ENCODE measurements at places on chromosomes 4 and X.

DNA sequence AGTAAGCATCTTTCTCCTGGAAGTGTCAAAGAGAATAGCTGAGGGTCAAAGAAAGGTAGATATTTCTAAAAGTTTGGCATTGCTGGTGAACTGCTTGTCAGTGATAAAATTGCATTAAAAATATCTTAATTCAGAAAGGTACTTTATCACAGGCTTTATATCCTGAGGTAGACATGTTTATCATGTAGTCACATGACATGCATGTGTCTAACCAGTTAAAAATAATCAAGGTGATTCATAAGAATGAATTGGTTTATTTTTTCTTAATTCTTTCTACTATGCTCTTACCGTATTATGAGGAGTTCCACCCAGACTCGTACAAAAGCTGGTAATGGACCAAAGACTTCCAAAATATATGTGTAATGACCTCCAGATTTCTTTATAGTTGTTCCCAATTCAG, 6.1 kb downstream of the SLC7A11 start:
- no peak for DNase-seq

- DNase-seq = peak; percentile 8
Observed at GRCh38 chrX:154840856-154841255, 6.4 kb upstream of the SMIM9 start.

GRCh38 chr4:76866641-76867040, 31.3 kb downstream of the SOWAHB start:
- no peak for DNase-seq

DNA sequence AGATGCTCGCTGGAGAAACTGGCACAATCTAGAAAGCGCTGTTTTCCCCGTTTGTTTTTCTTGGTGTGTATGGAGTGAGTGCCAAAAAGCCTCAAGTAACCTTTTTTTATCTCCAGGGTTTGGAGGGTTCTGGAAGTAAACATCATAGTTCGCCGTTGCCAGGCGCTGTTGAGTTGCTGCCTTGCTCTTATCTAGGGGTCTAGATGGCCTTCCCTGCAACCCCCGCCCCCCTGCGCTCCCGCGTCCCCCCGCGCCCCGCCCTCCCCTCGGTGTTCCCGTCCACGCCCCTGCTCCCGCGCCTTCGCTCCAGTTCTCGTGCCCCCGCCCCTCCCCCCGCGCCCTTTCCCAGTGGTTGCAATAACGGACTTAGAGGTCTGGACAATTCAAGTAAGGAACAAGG, 555 bp upstream of the GCNA start:
- no peak for DNase-seq

DNA sequence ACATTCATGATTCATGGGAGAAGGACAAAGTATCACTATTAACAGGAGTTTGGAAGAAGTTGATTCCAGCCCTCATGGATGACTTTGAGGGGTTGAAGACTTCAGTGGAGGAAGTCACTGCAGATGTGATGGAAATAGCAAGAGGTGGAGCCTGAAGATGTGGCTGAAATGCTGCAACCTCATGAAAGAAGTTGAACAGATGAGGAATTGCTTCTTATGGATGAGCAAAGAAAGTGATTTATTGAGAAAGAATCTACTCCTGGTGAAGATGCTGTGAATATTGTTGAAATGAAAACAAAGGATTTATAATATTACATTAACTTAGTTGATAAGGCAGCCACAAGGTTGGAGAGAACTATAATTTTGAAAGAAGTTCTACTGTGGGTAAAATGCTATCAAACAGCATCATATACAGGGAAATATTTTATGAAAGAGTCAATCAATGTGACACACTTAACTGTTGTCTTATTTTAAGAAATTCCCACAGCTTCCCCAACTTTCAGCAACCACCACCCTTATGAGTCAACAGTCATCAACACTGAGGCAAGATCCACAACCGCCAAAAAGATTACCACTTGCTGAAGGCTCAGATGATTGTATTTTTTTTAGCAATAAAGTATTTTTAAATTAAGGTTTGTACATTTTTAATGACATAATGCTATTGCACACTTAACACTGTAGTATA, 302.6 kb downstream of the CBLL2 start:
- DNase-seq = no peak

- DNase-seq = no peak
Observed at GRCh38 chrX:53261355-53261972, 19.9 kb downstream of the IQSEC2 start.

GRCh38 chrX:150199803-150200202, 163.3 kb upstream of the MAMLD1 start:
- DNase-seq = no peak

DNA sequence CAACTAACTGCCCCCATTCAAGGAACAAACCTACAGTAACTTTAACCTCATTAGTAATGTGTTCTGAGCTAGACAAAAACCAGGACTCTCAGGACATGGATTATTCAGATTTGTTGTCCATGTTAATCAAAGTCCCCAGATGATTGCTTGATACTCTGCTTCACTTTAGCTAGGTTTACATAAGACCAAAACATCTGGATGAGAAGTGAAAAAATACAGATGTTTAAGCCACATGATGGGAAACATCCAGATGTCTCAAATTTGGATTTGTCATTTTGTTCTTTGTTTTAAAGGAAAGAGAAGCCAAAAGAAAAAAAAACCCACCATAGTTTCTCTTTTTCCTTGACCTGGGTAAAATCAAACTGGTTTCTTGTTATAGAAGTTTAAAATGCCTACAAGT, 48.5 kb upstream of the NRK start:
- no peak for DNase-seq

DNA sequence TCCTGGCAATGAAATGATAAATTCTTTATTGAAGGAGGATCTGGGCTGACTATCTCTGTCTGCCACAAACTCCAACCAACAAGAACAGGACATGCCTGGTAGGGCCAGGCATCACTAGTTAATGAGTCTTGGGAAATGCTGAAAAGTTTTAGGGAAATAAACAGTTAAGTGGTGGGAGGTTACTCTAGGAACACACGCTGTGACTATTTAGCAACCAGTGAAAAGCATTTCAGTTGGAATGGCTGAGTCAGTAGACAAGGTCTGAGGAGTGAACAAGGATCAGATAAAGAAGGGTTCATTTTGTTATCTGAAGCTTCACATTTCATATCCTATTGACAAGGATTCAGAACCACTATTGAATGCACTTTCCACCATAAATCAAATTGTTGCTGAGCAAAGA, 394.9 kb upstream of the BOD1L1 start:
- no peak for DNase-seq

- DNase-seq = no peak
Observed at GRCh38 chr4:7252051-7252450, 59.7 kb downstream of the SORCS2 start.

GRCh38 chrX:7568130-7568529, 274.8 kb upstream of the VCX start:
- DNase-seq = no peak

GRCh38 chr4:186150926-186151325, 40.4 kb upstream of the CYP4V2 start:
- DNase-seq = no peak

GRCh38 chrX:134601240-134601765, 57.0 kb downstream of the PLAC1 start:
- no peak for DNase-seq

- no peak for DNase-seq
Observed at GRCh38 chr4:95367824-95368223, 180.9 kb downstream of the UNC5C start.

- no peak for DNase-seq
Observed at GRCh38 chr4:172927096-172927814, 241.4 kb upstream of the GALNT7 start.

- no peak for DNase-seq
Observed at GRCh38 chrX:17299206-17299605, 75.8 kb upstream of the NHS start.

GRCh38 chrX:71167031-71167781, 22.6 kb downstream of the NLGN3 start:
- DNase-seq = no peak

DNA sequence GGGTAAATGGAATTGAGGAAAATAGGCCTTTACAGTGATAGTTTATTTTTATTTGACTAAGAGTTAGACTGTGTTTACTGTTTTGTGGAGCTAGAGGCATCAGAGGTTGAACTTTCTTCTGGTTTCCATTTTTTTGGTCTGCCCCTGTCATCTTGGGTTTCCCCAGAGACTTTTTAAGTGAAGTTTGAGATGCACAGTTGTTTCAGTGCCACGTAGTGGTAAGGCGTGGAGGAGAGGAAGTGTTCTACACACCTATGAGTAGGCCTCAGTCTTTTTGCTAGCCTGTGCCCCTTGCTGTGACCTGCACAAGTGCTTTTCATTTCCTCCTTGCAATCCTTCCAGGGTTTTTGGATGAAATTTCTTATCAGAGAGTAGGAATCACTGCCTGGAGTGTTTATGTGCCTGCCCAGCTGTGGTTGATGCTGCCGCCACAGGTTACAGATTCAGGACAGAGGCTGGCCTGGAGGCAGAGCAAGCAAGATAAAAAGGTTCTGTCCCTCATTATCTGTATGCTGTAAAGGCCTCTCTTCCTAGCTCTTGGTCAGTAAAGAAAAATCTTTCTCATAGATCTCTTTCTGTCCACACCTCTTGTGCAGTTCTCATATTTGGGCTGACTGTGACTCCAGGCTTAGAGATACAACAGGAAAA, 12.5 kb upstream of the HSFX4 start:
- DNase-seq = peak; percentile 37

DNA sequence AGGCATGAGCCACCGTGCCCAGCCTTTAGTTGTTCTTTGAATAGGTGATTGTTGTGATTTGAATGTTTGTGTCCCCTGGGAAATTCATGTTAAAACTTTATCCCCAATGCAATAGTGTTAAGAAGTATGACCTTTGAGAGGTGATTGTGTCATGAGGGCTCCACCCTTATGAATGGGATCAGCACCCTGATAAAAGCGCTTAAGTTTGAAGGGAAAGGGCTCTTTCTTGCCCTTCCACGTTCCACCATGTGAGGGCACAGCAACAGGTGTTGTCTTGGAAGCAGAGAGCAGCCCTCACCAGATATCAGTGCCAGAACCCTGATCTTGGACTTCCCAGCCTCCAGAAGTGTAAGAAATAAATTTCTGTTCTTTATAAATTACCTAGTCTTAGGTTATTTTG, 33.7 kb upstream of the RP2 start:
- no peak for DNase-seq

All from activated naive CD4-positive, alpha-beta T cell treated with anti-CD3 and anti-CD28 coated beads for 36 hours (primary cell).